Stimulated activated CD8-positive, alpha-beta memory T cell treated with anti-CD3 and anti-CD28 coated beads, Interleukin-15, amount 100 ng/mL, for 1 hour (primary cell): ENCODE measurements at places on chromosomes 16 and 17.

- DNase-seq: no peak
Observed at GRCh38 chr17:59752446-59752845, 45.0 kb downstream of the VMP1 start.

- DNase-seq: no peak
Observed at GRCh38 chr16:82358606-82359221, 188.7 kb upstream of the MPHOSPH6 start.

DNA sequence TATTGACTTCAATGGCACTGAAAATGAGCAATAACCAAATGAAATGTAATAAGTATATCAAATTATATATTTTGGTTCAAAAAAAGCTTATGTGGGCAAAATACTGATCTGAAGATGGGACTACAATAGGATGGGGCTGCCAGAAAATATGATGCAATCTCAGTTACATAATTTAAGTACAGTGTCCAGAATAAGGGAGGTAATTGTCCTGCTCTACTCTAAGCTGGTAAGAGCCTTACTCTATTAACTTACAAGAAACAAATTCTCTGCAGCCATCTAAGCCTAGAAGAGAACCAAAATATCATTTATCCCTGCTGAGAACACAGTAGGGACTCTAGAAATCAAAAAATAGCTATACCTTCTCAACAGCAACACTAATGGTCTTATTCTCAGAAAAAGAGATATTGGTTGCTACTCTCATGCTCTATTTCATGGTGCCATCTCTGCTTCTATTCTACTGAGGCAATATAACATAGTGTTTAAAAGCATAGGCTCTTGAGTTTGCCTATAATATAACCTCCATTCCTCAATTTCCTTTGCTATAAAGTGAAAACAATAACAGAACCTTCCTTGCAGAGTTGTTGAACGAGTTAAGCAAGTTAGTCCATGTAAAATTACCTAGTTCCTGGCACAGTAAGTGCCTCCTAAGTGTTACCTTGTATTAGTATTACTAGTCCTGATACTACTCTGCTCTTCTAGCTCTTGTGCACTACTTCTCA is 19.9 kb downstream of the NQO1 start:
- no peak for DNase-seq

GRCh38 chr16:85246973-85247372 is 134.7 kb upstream of the CIBAR2 start:
- no peak for DNase-seq

DNA sequence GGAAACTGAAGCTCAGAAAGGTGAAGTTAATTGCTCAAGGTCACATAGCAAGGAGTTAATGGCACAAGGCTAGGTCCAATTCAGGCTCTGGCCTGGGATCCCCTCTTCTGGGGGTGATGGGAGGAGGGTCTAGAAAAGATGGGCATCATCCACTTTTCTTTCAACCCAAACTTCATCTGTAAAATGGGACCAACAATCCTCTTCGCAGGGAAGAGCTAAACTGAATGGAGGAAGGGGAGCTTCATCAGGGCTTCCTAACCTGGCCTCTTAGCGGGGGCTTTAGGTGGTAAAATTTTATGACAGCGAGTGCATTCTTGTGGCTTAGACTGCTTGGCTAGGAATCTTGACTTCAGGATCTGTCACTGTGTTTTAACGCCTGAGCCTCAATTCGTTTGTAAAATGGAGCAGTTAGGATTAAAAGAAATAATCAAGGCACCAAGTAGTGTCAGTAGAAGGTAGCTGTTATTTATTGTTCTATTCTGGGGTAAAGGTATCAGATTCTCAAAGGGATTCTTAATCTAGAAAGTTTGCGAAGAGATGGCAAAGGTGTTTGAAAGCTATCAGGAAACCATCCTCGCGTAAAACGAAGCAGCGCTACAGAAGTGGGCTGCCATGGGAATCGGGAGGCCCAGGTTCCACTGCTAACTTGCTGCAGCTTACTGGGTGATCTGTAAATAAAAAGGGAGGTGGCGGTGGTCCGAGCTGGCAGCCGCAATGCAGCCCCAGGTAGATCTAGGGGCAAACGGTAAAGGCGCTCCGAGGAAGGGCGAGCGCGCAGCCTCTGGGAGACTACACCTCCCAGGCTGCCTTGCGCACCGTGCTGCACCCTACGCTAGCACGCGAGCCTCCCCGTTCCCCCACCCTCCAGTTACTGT is 1.5 kb upstream of the SRCAP start:
- no peak for DNase-seq

DNA sequence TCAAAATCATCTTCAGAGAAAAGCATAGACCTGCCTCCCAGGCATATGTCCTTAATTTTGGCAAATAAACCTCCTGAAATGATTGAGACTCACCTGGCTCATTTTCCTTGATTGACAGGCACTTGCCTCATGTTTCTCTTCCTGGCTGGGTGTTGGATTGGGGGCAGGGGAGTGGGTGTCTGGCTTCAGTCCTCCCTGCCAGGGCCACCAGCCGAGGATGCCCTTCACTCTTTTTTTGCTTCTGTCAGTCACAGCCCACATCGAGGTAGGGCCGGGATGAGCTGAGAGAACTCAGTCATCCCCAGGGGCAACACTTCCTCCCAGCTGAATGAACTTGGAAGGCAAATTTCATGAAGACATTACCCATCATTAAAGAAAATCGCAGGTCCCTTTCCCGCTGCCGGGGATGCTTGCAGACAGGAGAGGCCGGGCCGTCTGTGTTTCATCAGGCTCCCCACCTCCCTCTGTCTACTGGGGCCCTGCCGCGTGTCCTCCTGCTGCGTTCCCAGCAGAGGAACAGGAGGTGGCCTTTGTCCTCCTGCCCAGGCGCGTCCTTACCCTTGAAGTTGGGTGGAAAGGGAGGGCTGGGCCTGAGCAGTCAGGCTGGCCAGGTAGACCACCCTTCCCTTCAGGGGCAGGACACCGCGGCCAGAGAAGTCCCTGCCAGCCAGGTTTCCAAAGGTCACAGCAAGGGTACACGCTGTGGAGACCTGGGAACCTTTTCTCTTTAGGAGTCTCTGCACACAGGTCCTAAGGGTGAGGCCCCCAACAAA is 11.2 kb upstream of the DNAH17 start:
- no peak for DNase-seq

- no peak for DNase-seq
Observed at GRCh38 chr16:24049113-24049512, 207.0 kb upstream of the CACNG3 start.

DNA sequence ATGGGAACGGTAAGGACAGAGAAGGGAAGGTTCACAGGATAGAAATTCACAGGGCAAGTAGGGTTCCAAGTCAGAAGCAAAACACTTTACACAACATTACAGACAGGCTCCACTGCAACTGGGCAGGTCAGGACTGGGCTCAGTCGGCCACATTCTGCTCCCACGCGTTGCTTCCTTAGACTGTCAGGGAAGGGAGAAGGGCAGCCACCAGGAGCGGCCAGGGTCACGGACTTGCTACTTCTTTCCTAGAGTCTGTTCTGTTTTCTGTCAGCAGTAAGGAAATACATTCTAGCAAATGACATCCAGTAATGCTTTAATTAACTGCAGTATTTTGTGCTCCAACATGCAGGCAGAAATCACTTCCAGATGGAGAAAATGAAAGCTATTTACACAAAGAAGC is 160.3 kb upstream of the RPH3AL start:
- DNase-seq: no peak

DNA sequence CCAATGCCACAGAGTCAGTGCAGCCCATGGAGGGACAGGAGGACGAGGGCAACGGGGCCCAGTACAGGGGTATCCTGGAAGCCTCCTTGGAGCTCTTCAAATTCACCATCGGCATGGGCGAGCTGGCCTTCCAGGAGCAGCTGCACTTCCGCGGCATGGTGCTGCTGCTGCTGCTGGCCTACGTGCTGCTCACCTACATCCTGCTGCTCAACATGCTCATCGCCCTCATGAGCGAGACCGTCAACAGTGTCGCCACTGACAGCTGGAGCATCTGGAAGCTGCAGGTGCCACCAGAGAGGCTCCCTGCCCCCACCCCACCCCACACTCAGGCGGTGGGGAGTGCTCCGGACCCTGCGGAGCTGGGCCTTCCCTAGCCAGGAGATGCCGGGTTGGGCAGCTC is 16.6 kb downstream of the TRPV2 start:
- no peak for DNase-seq

GRCh38 chr17:43936434-43936833 is 5.8 kb downstream of the PPY start:
- no peak for DNase-seq

- DNase-seq: no peak
Observed at GRCh38 chr16:12245921-12246720, 269.6 kb downstream of the SNX29 start.

- DNase-seq: no peak
Observed at GRCh38 chr16:66621973-66622372, 17.5 kb downstream of the CMTM3 start.

- no peak for DNase-seq
Observed at GRCh38 chr17:57051886-57052361, 33.1 kb upstream of the AKAP1 start.

GRCh38 chr16:10971560-10971961 is 27.2 kb downstream of the CLEC16A start:
- no peak for DNase-seq

DNA sequence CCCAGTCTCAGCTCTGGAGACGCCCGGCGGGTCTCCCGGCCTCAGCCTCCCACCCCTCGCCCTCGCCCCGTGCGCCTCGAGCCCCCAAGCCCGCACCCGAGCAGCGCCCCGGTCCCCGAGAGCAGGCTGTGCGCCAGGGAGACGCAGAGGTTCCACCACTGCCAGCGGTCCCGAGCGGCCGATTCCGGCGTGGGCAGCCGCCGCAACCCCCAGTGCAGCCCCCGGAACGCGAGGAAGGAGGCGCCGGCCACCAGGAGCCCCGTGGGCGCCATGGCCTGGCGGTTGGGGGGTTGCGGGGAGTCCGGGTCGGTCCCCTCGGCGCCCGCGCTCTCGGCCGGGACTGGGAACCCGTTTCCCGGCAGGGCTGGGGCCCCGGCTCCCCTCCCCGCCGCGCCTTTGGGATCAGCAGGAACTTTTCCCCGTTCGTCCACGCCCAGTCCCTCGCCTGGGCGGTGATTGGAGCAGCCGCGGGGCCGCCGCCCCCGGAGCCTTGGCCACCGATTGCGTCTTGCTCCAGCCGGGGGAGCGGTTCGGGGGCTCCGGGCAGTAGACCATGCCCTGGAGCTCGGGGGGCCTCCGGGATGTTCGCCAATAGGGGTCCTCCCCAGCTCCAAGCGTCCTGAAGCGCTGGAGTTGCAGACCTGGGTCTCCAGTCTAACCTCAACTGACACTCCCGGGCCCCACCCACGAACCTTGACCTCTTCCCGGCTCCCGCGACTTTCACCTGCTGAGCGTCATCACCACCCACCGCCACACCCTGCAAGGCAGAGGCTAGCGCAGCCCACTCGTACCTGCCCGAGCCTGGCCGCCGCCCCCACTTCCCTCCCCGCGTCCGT is at the start of gene TLCD2:
Gene TLCD2 (minus strand): TSS at position 407 of the 836 bp plus-strand sequence. CDS start 135 bp downstream, at position 272.
- no peak for DNase-seq

DNA sequence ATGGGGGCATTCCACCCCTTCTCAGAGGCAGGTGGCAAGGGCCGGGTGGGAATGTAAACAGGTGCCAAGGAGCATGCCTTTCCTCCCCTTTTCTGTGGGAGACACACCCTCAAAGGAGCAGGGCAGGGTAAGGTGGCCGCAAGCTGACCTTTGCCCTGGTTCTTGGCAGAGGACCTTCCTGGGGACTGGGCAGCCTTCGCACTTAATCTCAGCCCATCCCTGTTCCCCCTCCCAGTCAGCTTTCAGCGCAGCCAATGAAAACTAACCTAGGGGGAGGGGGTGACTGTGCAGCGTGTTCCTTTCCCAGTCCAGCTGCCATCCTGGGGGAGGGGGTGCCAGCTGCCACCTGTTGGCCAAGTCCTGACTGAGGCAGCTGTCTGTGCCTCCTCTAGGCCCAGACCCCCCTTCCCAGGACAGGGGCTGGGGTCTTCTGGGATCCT is 2.8 kb downstream of the TRAF4 start:
- no peak for DNase-seq

DNA sequence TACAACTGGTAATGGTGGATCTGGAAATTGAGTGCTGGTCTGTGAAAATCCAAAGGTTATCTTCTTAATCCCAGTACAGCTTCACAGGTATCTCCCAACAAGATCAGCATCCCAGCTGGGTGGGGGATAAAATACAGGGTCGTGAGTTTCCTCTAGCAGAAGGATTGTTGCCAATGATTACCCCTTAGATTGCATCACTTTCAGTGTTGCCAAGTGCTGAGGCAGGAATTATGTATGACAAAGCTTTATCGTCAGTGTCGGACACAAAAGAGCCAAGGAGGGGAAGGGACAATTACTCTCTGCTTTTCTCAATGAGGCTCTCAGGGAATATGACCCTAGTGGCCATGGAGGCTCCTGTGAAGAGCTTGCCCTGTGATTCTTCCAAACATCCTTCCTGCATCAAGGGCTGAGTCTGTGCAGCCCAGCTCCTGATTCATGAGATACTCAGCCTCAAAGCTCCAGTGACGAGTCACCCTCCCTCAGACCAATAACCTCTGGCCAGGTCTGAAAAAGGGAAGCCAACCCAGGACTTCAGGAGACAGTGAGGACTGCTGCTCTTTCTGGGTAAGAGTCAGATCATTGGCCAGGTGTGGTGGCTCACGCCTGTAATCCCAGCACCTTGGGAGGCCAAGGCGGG is 15.0 kb downstream of the OR1F1 start:
- no peak for DNase-seq

GRCh38 chr17:28963841-28964240 is 12.5 kb upstream of the PHF12 start:
- no peak for DNase-seq

GRCh38 chr16:799948-800833 is at the start of gene GNG13:
Gene GNG13, minus strand, starts transcription at chr16:800734. Its CDS starts 1,657 bp downstream, at chr16:799077.
- no peak for DNase-seq

GRCh38 chr17:20172376-20172775 is 163.2 kb downstream of the SPECC1 start:
- no peak for DNase-seq

- DNase-seq: no peak
Observed at GRCh38 chr16:4487955-4488498, 11.8 kb downstream of the HMOX2 start.

DNA sequence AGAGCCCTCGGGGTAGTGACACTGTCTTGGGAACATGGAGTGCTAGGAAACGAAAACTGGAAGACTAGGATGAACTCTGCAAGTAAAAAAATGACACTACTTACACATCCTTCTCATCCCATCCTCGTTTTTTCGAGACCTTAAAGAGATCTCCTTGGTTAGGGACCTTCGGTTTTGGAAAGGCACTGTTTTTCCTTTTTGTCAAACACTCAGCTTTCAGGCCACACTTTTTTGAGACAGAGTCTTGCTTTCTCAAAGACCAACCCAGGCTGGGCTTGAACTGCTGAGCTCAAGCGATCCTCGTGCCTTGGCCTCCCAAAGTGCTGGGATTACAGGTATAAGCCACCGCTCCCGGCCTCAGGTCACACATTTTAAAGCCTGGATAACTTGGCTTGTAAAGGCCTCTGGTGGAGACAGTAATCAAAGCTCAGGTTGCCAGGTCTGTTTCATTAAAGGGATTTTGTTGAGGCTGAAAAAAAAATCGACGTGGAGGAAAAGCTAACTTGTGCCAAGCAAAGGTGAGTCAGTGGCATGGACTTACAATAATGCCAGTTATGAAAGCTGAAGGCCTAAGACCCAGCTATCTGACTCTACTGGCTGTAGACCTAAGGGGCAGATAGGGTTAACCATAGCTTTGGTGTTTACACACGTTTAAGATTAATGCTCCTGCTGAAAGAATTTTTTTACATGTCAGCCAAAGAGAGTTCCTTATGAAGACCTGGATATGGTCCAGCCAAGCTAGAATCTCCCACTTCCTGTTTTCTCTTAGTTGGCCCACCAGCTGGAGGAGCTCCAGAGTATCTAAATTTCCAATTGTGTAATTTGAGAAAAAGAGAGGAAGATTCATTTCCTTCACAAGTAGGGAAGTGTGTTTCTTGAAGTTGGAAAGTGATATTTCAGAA is 823 bp downstream of the NBR1 start:
- no peak for DNase-seq

- DNase-seq: no peak
Observed at GRCh38 chr16:10033556-10033955, 148.7 kb downstream of the GRIN2A start.
